Fibroblast of villous mesenchyme (primary cell): ENCODE measurements at places on chromosomes 16 and 17. TPM values are rescaled to one million over a fixed set of nuclear protein-coding genes. Genes with fewer than 3 reads are reported as not detected.

DNA sequence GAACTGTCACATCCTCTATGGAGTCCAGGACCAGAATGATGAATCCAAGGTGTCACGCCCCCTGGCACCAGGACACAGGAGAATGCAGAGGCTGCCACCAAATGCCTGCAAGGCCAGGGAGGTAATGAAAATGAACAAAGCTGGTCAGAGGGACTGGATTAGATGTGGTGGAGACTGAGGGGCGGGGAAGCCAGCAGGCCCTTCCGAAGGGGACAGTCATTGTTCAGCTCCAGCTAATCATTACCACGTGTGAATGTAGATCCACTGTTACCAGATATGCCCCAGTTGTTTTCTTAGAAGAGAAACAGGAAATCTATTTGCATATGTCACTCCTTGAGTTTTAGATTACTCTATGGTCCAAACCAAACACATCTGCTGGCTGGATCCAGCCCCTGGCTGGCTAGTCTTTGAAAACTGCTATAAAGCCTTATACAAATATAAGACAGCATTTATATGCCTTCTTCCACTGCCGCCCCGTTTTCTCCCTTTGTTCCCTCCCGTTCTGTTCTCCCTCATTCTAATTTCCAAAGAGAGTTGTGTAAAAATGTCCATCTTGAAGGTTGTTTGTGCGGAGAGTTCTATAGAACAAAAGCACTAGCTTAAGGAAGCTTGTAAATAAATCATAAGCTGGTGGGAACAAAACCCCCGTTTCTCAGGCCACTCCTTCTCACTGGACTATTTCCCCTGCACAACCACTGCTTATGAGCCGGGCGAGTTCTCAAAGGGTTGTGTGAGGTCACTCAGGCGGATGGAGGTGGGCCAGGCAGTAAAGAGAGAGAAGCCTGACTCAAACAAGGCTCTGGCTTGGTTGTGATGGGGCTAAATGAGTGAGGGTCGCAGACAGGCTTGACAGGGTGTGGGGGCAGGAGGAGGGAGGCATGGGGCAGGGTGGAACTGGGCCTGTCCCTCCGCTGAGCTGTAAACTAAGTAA is 14.2 kb downstream of the CRYM start:
- no peak for DNase-seq

- peak; percentile 19 for DNase-seq
Measured at GRCh38 chr17:57906910-57907309, 48.3 kb downstream of the CUEDC1 start.

DNA sequence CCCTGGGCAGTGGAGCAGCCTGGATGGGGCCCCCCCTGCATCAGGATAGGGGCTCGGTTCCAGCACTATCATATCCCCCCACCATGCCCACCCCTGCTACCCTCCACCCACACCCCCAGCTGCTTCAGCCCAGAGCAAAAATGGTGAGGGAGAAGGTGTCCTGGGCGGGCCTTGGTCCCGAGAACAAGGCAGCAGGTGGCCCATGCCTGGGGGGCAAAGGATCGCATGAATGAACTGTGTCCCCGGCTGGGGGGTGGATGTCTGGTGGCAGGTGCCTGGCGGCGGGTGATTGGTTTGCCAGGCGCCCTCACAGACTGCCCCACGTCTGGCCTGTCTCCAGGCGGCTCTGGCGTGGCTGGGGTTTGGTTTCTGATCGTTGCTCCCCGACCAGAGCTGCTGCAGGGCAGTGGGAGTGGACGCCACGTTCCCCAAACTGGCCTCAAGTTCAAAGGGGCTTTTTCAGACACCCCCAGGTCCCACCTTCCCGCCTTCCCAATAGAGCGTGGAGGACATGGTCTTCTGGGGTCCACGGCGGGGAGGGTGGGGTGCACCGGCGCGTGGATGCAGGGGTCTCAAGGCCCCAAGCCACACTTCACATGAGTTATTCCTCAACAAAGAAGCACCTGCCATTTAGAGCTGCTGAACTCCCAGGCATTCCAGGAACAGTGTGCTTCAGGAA is 12.6 kb downstream of the UTS2R start:
- no peak for DNase-seq

DNA sequence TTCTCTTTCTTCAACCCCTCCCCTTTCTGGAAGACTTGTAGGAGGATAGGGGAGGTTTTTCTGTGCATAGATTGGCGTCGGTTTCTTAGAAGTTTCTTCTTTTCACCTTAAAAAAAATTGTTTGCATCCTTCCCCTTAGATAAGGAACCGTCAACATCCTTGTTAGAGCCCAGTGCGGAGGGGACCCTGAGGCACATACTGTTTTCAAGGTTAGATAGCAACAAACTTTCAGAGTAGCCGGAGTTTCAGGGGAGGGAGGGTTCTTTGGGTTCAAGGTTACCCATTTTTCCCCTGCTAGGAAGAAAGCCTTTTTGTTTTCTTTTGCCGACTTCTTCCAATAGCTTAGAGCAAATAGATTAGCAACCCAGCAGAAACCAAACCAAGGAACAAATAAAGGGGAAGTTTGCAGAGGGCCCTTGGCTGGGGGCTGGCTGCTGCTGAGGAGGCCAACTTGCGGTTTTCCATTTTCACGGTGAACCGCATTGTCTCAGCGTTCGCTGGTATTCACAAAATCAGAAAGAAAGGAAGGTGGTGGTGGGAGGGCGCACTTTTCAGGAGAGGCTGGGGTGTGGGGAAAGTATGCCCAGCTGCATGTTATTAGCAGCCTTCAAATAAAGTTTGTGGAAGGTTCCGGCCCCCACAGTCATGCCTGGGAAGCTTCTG is 28.8 kb downstream of the MSI2 start:
- no peak for DNase-seq

DNA sequence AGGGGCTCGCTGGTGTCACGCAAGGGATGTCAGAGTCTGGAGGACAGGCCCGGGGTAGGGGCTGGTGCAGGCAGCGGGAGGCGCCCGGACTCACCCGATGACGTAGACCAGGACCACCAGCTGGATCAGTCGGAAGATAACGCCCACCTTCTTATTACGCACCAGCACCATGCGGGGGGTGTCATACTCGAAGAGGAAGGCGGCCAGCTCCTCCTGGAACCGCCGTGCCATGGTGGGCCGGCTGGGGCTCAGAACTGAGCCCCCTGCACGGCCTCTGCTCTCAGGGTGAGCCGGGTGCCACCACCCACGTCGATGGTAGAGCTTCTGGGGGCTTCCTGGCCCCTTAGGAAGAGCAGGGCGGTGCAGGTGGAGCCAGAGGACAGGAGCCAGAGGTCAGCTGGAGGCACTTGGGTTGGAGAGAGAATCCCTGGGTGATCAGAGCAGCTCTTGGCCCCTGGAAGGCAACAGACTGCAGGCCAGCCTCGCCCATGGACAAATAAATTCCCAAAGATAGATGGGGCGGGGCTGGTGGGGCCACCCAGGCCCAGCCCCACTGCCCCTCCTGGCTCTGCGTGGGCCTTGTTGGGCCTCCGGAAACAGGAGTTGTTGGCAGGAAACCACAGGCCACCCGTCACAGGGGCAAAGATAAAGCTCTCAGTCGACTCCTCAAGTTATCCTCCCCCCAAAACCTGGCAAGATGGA is at the start of gene P2RX1:
TSS of gene P2RX1 (minus strand) at position 471 of the 702 bp plus-strand sequence. CDS start at position 231, 240 bp downstream.
- DNase-seq = peak; percentile 71

- DNase-seq = peak; percentile 50
Measured at GRCh38 chr17:29210879-29211278, 30.7 kb upstream of the MYO18A start.

GRCh38 chr17:43183921-43184320 is 12.9 kb downstream of the NBR1 start:
- no peak for DNase-seq

DNA sequence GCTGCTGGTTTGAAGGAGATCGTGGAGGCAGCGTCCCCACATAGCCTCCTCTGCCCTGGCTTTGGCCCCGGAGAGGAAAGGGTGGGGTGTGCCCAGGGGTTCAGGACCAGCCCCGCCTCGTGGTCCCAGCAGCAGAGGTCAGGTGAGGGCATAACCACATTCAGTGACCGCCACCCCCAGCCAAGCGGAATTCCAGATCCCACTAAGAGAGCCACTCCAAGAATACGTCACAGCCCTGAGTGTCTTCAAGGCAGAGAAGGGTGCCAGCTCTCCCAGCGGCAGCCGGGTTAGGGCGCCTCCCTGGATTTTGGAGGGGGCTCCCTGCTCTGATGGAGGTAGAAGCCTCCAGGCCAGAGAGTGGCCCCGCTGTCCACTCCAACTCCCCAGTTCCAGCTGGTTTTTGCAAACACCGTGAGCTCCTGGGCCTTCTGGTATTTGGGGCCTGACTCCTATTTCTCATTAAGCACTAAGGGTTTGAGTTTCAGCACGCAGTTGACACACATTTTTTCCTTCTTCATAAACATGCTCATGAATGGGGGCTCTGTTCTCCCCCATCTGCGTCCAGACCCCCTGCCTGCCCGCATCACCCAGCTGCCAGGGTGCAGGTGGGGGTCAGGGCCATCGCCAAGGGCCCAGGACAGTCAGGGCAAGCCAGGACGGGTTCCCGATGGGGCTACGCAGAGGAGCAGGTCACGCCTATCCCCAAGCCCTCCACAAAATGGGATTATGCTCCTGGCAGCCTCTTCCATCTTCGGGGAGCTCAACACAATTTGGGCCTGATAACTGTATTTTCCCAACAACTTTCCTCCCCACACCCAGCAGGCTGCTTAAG is 98.4 kb upstream of the PLCG2 start:
- no peak for DNase-seq

- no peak for DNase-seq
Measured at GRCh38 chr17:39627047-39627711, 427 bp downstream of the PPP1R1B start.

- DNase-seq = no peak
Measured at GRCh38 chr17:55236316-55236715, 28.4 kb upstream of the HLF start.

- no peak for DNase-seq
Measured at GRCh38 chr17:29827179-29827578, 102.8 kb downstream of the SSH2 start.

- no peak for DNase-seq
Measured at GRCh38 chr17:29073520-29073919, 30.6 kb downstream of the PIPOX start.

DNA sequence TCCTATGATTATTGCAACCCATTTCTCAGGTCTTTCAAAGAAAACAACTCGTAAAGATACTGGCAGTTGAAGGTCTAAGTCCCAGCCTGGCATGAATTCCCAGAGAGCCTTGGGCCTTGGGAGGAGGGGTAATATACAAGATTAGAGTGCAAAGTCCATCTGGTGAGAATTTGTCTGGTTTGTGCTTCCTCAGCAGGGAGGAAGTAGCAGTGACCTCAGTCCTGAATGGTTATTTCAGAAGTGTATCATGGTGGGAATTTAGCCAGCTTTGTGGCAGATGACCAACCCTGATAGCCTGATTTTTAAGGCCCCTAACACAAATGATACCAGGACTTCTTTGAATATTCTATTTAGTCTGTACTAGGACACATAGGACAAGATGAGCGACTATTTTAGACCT is 151.2 kb upstream of the TBX2 start:
- DNase-seq = peak; percentile 78

DNA sequence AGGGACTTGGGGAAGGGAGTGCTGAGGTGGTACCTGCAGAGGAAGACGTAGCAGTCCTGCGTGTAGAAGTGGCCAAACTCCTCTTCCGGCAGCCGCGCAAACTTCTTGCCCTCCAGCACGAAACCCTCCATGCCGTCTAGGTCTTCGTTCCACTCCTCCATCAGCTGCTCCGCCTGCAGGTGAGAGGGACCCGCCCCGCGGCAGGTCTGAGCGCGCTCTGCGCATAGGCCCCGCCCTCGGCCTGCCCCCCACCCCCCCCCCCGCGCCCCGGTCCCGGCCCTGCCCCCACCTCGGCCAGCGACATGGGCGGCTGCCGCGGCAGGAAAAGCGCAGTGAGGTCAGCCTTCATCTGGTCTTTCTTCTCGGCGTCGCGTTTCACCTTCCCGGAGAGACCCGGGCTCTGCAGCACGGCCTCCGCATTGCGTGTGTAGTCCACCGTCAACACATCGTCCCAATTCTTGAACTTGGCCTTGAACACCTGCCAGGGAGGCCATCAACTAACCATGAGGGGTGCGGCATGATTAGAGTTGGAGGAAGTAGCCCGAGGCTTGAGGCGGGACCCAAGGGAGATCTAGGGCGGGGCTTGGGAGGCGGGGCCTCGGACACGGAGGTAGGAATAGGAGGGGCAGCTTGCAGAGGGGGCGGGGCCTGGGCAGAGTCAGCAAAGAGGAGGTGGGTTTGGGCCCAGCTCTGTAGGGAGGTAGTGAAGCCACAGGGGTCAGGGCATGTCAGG is 11.5 kb downstream of the FLII start:
- DNase-seq = peak; percentile 32

DNA sequence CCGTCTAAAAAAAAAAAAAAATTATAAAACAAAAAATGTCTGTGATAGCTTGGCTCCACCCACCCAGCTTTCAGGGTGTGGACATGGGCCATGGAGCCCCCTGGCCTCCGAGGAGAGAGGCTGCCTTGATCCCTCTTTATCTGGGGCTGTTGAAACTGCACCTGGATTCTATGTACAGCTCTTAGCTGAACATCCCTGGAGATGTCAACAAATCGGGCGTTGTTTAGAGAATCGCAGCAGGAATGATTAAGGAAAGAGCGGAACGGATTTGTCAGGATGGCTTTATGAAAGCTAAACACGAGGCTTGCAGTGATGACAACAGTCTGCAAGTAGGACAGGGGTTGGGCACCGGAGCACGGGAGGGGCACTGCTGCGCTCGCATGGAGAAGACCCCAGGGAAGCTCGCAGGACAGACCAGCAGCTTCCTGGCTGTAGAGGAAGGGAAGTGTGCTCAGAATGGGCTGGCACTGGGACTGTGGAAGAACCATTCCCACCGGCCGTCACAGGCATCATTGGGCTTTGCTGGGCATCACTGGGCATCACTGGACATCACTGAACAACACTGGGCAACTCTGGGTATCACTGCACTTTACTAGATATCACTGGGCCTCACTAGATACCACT is 195.8 kb upstream of the FOXF1 start:
- DNase-seq = peak; percentile 68

- no peak for DNase-seq
Measured at GRCh38 chr17:81164371-81165245, 699 bp upstream of the PVALEF start.

DNA sequence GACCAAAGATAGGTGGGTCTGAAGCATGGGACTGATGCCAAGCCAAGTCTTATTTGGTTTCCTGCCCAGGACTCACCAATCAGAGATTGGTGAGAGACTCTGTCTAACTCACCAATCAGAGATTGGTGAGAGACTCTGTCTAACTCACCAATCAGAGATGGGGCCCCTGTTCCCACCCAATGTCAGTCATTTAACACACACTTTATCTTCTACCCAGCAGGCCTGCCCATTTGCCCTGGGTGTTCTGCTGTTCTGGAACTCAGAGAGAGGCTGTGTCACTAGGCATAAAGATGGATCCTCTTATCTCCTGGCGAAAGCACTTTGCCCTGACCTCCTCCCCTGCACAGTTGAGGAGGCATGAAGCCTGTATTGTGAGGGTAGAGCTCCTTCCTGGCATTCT is 5.4 kb upstream of the RHOT1 start:
- no peak for DNase-seq

GRCh38 chr16:88553739-88554138 is 16.5 kb upstream of the ZC3H18 start:
- DNase-seq = no peak

Gene GRB7
- 0.97 and 1.3 TPM in 2 replicates for total RNA-seq

Gene C17orf113
- under 0.01 and 0.32 TPM in 2 replicates for total RNA-seq

Gene KCNAB3
- total RNA-seq = 1.3 and 1.7 TPM in 2 replicates

Gene CARD14
- total RNA-seq = under 0.01 TPM in 1 of 2 replicates, not detected in the other

Gene SHISA9
- 0.32 TPM in 1 of 2 replicates, not detected in the other for total RNA-seq

Gene NT5M
- total RNA-seq = 1.3 TPM in 2 replicates

Gene MYO15A
- 0.43 and 0.97 TPM in 2 replicates for total RNA-seq
